ENCODE measurements at places on chromosomes 16 and 17.

GRCh38 chr17:17710728-17711541 is 29.7 kb downstream of the RAI1 start:
- no peak for DNase-seq

- DNase-seq = no peak
These were observed 3.6 kb downstream of the PNMT start for GRCh38 chr17:39671651-39672521.

GRCh38 chr16:56382901-56383355 is 42.4 kb downstream of the AMFR start:
- DNase-seq = no peak

- peak; percentile 5 for DNase-seq
These were observed 12.2 kb downstream of the CCR7 start for GRCh38 chr17:40552806-40553693.

- DNase-seq = no peak
These were observed 53.4 kb downstream of the PIMREG start for GRCh38 chr17:6497496-6498221.

DNA sequence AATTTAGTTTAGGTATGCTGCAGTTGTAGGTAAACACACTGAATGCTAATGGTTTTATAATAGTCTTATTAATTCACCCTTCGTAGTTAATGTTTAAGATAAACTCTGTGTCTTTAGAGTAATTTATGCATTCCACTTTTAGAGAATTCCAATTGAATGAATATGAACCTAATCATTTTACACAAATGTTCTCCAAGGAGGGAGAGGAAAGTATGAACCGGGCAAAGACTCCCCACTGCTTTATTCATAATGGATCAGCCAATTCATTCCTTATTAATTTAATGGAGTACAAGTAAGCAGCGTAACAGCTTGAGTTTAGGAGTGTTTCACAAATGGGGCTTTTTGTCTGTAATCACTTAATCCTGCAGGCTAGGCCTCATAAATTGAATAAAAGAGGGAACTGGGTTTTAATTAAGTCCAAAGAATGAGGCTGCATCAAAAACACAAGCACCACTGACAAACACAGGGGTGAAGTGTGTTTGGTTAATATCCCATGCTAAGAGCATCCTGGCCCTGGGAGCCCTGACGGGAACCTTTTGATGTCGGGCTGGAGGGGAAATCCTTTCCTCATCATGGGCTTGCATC is 375.7 kb upstream of the DYNLRB2 start:
- no peak for DNase-seq

GRCh38 chr17:64172510-64172909 is 42.6 kb upstream of the ERN1 start:
- DNase-seq = no peak

GRCh38 chr17:61360318-61360943 is 39.2 kb upstream of the TBX2 start:
- no peak for DNase-seq

DNA sequence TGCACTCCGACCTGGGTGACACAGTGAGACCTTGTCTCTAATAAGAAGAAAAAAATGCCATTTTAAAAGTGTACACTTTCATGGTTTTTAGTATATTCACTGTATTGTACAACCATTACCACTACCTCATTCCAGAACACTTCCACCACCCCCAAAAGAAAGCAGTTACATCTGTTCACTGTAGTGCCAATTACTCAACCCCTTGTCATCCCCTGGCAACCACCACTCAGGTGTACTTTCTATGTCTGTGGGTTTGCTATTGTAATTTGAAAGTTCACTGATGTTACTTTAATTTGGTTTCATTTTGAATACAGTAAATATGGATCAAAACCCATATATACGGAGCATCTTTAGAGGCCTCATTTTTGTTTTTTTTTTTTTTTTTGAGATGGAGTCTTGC is 6.1 kb downstream of the ZG16 start:
- DNase-seq = peak; percentile 54

Data from stimulated activated CD4-positive, alpha-beta T cell treated with anti-CD3 and anti-CD28 coated beads, Interleukin-1b, Interleukin-23, amount 100 ng/mL, for 48 hours (primary cell).